ENCODE measurements at places on chromosomes 7 and 10.

- no peak for DNase-seq
Observed at GRCh38 chr10:76218035-76218434, 786.6 kb downstream of the LRMDA start.

DNA sequence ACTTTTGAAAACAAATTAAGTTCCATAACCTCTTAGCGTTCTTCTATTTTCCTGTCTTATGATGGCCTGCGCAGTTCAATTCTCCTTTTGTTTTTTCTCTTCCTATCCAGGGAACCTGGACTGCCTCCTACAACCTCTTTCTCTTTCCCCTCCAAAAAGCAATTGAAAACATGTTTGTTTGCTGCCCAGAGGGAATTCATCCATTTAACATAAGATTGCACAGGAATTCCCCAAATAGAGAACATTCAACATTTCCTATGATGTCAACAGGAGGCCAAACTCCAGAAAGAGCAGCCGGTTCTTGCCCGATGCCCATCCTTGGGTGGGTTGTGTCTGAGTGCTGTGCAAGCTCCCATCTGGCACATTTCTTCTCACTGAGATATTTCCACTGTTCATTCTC is 94.2 kb upstream of the NRP1 start:
- no peak for DNase-seq

DNA sequence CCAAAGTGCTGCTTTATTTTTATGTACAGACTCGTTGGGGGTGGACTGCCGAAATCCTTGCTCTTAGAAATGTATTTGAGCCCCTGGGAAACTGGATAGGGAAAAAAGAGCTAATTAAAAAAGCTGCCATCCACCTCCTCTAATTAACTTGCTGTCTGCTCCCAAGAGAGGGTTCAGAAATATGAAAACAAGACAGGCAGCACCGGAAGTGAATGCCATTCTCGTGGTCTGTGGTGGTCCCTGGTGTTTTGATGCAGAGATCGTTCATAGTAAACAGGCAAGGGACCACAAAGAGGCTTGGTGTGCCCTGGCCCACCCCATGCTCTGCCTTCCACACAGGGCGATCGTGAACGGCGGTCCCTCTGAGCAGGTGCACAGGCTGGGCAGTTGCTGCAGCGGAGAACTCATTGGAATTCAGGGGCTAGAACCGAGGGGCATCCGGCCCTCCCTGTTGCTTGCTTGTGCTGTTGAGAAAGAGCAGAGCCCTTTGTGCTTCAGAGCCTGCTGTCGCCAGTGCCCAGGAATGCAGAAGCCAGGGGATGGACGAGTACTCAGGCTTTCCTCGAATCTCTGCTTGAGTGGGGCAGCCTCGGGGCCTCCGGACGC is 79.1 kb upstream of the BTBD16 start:
- peak; percentile 67 for DNase-seq

- no peak for DNase-seq
Observed at GRCh38 chr7:140010194-140010895, 52.4 kb downstream of the PARP12 start.

- DNase-seq: no peak
Observed at GRCh38 chr10:86321568-86321967, 45.0 kb downstream of the GRID1 start.

DNA sequence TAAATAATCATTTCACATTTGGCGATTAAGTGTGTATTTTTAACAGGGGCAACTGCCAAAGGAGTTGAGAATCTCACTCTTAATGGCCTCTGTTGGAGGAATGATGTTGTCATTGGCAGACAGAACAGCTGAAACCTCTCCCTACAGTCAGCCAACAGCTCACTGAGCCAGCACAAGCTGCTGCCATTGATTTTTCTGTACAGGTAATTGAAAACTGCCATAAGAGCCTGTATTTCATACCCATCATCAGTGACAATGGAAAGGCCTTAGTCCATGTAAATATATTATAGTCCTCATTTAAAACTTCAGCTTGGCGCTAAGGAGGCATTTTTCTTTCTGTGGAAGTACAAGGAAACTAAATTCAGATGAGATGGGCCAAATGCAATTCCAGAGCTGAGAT is 28.1 kb upstream of the PTN start:
- DNase-seq: peak; percentile 10

DNA sequence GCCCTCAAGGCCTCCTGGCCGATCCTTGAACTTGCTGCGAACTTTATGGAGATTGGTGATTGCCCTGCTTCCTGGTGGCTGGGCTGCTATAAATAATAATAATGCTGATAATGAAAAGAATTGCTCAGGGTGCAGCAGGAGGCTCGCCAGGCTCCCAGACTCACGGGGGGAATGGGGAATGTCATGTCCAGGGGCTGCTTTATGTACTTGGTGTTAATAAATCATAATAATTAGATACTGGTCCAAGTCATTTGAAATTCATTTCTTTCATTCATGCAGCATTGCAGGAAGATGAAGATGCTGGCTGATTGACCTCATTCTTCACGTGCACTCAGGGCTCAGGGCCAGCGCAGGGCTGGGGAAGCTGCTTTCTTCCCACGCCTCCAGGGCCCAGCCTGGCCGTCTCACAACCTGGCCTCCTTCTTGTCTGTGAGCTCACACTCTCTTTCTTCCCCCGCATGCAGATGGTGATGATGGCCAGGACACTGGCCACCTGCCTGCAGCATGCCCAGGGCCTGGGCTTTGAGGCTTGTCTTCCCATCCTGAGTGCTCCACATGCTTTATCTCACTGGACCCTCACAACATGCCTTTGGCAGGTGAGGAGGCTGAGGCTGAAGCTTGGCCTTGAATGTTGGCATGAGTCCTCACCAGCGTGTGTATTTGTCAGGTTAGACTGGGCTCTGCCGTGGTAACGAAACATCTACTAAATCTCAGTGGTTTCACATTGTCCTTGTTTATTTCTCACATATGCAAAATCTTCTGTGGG is 138.4 kb upstream of the TNS3 start:
- peak; percentile 21 for DNase-seq

DNA sequence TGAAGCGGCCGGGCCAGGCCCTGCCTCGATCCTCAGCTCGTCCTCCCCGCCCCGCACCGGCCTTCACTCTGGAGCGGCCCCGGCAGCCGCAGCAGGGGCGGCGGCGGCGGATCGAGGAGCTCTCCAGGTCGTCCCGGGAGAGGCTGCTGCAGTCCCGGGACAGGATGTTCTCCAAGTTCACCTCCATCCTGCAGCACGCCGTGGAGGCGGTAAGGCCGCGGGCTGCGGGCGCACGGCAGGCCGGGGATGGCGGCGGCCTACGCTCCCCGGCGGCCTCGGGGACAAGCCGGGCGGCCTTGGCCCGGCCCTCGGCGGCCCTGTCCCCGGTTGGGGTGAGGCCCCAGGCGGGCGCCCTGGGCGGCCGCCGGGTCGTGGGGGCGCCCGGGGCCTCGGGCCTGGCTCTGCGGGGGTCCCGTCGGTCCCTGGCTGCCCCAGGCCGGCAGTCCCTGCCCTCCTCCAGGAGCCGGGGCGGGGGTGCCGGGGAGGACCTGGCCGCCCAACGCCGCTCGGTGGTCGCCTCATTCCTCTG is 399 bp downstream of the FHIP2A start:
- DNase-seq: peak; percentile 78

- no peak for DNase-seq
Observed at GRCh38 chr10:64076322-64076940, 555.2 kb downstream of the REEP3 start.

DNA sequence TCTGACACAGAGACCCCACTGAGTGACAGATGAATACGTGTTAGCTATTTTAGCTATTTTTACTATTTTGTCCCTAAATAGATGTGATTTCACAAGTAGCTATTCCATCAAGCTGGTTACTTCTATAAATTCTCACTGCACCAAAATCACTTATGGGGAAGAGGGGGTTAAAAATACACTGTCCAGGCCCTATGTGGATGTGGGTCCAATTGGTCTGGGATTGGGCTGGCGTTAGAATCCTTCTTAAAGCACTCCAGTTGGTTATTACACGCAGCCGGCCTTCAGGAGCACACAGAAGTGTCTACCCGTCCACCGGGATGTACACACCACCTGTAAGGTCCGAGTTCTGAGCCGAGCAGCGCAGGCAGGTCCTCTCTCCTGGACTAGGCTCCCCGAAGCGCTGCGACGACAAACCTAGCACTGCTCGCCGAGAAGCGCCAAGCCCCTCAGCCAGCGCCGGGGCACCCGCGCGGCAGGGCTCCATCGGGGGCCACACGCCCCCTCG is 222.3 kb upstream of the MKLN1 start:
- no peak for DNase-seq

DNA sequence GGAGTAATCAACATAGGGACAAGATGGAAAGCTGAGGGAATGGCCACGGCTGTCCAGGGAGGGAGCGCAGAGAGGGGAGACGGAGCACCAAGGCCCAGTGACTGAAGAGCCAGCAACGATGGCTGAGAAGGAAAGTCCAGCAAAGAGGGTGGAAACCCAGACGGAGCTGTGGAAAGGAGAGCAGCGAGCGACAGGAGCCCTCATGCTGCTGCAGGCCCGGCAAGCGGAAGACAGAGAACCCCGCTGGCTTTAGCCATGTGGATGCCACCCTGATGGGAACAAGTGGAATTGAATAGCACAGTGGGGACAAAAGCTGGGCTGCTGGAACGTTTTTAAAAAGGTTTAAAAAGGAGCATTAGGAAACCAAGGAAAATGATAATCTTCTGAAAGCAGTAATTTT is 82.9 kb upstream of the DDC start:
- DNase-seq: no peak

GRCh38 chr7:40680657-40681056 is 545.9 kb downstream of the SUGCT start:
- peak; percentile 64 for DNase-seq

DNA sequence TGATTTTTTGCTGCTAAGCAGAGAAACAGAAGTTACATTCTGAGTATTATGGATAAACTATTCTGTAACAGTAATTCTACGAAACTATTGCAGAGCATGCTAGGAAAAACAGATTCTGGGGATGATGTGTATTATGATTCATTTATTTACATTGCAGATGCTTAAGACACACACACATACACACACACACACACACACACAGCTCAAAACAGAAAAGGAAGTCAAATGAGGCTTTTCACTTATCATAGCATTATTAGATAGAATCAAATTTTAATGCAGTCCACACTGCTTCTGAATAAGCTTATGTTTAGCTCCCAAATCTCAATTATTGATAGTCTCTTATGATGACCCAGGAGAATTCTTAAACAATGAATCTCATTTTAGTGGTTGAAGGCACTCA is 307.2 kb downstream of the HGF start:
- no peak for DNase-seq

GRCh38 chr10:15141136-15142054 is 27.1 kb downstream of the NMT2 start:
- peak; percentile 83 for DNase-seq

- no peak for DNase-seq
Observed at GRCh38 chr7:75979759-75980429, 14.5 kb downstream of the TMEM120A start.

DNA sequence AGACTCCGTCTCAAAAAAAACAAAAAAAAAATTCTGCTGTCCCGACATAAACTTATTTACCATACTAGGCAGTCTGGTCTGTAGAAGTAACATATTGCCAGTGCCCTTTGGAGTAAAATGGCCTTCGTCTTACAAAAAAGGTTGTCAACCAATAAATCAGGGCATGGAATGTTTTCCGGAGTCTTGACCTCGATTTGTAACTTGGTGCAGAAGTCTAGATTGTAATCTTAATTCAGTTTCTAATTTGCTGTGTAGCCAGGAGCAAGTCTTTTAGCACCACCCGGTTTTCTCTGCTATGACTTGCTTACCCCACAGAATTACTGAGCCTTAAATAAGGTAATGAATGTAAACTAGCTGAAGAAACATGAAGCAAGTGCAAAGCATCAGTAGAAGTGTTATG is 23.2 kb downstream of the UBN2 start:
- no peak for DNase-seq

GRCh38 chr7:69624435-69625230 is 26.4 kb downstream of the AUTS2 start:
- DNase-seq: no peak

- no peak for DNase-seq
Observed at GRCh38 chr10:122519144-122519543, 41.4 kb upstream of the DMBT1 start.

DNA sequence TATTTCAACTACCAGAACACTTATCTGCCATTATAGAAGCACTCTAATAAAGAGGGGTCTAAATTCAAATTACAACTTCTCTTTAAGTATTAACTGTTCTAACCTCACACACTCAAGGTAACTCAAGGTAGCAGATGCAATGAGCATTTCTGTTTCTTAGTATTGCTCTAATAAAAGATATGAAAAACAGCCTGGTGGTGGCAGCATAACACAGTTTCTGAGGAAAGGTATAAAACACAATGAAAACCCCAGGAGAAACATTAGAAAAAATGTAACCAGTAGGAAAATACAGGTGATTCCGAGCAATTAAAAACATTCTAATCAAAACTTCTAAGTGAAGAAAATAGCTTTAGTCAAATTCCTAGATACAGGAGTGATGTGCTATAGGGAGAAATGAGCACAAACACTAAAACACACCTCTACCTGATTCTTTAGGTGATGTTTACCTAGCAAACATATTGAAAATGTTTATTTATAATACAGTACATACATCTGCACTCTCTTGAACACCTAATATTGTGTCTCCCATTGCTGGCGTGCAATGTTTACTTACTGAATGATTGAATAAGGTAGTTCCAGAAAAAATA is 3.5 kb downstream of the MKRN1 start:
- peak; percentile 51 for DNase-seq

DNA sequence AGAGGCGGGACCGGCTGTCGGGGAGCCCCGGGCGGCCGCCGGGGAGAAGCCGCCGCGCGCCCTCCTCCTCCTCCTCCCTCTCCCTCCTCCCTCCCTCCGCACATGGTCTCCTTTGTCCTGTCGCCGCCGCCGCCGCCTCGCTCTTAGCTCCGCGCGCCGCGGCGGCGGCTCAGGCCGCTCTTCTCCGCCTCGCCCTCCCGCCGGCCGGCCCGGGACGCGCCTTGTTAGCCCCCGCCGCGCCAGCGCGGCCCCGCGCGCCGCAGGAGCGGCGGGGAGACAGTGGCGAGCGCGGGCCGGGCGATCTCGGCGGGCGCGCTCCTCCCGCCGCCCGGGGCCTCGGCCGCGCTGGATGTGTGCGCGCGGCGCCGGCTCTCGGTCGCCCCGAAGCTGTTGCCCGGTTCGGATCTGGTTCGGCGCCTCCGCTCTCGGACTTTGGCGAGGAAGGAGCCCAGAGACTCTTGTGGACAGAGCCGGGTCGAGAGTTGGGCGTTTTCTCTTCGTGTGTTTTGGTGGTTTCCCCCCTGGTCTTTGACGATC is 437.4 kb upstream of the GALNT17 start:
- DNase-seq: peak; percentile 80

DNA sequence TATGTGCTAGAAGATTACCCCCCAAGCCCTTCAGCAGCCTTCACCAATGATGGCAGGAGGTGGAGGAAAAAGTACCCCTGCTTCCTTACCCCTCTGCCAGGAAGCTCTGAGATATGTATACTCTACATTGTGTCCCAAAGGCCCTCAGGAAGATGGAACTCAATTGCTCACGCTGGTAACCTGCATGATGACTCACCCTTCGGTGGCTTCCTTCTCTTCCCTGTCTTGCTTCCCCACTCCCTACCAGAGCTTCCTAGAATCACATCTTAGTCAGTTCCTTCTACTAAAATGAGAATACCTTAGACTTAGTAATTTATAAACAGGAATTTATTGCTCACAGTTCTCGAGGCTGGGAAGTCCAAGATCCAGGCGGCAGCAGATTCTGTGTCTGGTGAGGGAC is 405.6 kb downstream of the TYW1 start:
- no peak for DNase-seq

Measured in astrocyte of the hippocampus (primary cell).